ENCODE measurements at places on chromosomes 2 and 18. TPM values are rescaled to one million over a fixed set of nuclear protein-coding genes. Genes with fewer than 3 reads are reported as not detected.
A peak's percentile ranks its signal among the peaks of the same experiment; 100 is the strongest.

GRCh38 chr2:212979046-212979612, 172.3 kb downstream of the IKZF2 start:
- no peak for DNase-seq

- DNase-seq: no peak
These were observed 92.8 kb upstream of the BARD1 start for GRCh38 chr2:214902286-214902685.

GRCh38 chr2:132416723-132417395, at the start of gene GPR39:
GPR39 (plus strand) TSS chr2:132416805.
- no peak for DNase-seq

The ANKRD36B gene
- total RNA-seq: 32.3 TPM

The ABCB11 gene
- not detected for total RNA-seq

- no peak for DNase-seq
These were observed 124.2 kb upstream of the CCDC68 start for GRCh38 chr18:55083461-55083860.

DNA sequence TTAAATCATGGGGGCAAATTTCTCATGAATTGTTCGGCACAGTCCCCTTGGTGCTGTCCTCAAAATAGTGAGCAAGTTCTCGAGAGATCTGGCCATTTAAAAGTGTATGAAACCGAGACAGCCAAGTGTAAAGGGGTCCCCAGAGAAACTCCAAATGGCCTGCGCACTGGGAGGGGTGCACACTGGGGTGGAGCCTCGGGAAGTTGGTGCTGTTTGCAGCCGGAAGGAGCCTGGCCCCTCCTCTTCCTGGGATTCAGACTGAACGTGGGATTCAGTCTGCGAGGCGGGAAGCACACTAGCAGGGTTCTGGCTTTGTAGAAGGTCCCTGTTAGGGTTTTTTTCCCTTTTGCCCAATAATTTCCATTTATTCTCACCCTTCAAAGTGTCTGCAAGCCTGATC, 48.8 kb downstream of the RABL2A start:
- no peak for DNase-seq

DNA sequence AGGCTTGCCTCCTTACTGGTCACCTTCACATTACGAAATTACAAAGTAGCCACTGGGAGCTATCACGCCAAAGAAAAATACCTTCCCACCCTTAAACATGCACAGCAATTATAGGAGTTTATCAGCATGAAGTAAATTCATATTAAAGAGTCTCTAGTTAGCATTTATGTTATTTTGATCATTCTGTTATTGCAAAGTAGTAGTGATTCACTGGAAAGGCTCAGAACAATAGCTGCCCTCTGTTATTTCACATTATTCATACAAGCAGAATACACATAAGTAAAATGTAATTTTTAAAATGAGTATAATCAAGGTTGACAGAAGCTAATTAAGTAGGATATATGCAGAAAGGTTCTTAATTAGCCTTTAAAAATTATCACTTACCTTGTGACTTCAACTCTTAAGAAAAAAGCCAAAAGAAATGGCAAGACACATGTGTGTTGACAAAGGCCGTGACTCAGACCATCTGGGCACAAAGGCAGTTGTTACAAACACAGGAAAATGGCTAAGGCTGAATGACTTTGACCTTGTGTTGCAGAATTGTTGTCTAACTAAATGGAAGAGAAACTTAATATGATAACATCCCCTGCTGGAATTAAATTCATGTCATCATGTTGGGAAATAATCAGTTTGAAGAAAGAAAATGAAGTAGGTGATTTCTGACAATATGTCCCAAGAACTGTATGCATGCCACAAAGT, 108.3 kb downstream of the ARL6IP6 start:
- peak; percentile 72 for DNase-seq

GRCh38 chr2:152492911-152493310, 157.9 kb downstream of the FMNL2 start:
- no peak for DNase-seq

The ALPG gene
- total RNA-seq: not detected

GRCh38 chr2:163733956-163734355, 1.9 kb downstream of the FIGN start:
- DNase-seq: no peak

DNA sequence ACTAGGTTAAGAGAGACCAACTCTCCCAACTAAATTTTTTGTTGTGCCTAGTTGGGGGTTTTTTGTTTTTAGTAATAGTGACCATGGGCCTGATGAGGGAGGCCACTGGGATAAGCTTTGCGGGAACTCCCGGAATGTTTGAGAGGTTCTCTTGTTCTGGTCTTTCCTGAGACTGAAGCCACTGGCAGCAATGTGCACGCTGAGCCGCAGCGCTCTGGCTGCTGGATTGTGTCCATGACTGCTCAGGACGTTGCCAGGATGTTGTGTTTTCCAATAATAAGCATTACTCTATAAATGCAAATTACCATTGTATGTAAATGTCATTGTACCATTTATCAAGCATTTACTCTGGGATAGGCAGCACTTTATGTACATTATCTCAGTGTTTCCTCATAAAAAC, 126.1 kb downstream of the GALNT1 start:
- no peak for DNase-seq

GRCh38 chr2:68653034-68653433, 9.7 kb downstream of the PROKR1 start:
- no peak for DNase-seq

GRCh38 chr2:24825883-24826772, 32.9 kb downstream of the CENPO start:
- DNase-seq: no peak

The FSIP2 gene
- total RNA-seq: 0.20 TPM

The MLPH gene
- 27.1 TPM for total RNA-seq

GRCh38 chr2:232903989-232904388, 33.9 kb downstream of the SNORC start:
- DNase-seq: no peak

- peak; percentile 87 for DNase-seq
These were observed 384.3 kb upstream of the SYT4 start for GRCh38 chr18:43661570-43661969.

GRCh38 chr2:60583604-60584003, 30.1 kb upstream of the BCL11A start:
- no peak for DNase-seq

GRCh38 chr2:221637851-221638250, 65.7 kb upstream of the EPHA4 start:
- no peak for DNase-seq

The CFAP221 gene
- total RNA-seq: not detected

Data from MCF 10A (cell line).